K562 (cell line): ENCODE measurements at places on chromosomes 6 and 20. TPM values are rescaled to one million over a fixed set of nuclear protein-coding genes. Genes with fewer than 3 reads are reported as not detected.
A peak's percentile ranks its signal among the peaks of the same experiment; 100 is the strongest.

The ACTL10 gene
- 0.11 TPM in 1 of 2 replicates, not detected in the other for total RNA-seq

The SMLR1 gene
- 0.07 TPM in 1 of 2 replicates, not detected in the other for total RNA-seq

The EPHA7 gene
- not detected in 2 replicates for total RNA-seq

The CST2 gene
- total RNA-seq = not detected in 2 replicates

The CLIC5 gene
- 0.04 and 0.31 TPM in 2 replicates for total RNA-seq

The FNDC1 gene
- total RNA-seq = not detected in 2 replicates

The OR12D3 gene
- total RNA-seq = not detected in 2 replicates

The RHAG gene
- 327 and 345 TPM in 2 replicates for total RNA-seq

DNA sequence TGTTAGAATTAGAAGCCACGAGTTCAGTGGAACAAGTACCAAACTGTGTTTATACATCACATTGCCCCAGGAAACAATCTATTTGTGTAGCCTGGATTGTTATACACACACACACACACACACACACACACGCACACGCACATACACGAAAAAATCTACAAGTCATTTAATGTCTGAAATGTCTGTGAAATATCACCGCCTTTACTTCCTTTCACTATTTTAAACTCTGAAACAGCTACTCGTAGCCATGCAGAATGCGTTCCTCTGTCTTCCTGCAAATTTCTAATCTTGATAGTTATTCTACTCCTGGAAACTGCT, 84.4 kb upstream of the SCAF8 start:
- H3K27me3 ChIP-seq = no peaks in the 10 kb centered on the region
- no peak overlapping the region for H3K4me3 ChIP-seq
- no peak for DNase-seq
- H3K27ac ChIP-seq = no peak overlapping the region
- peaks cover 5% of the 10 kb centered on the region; the same call in 1 of the 2 replicates for H3K4me1 ChIP-seq

- peaks cover 18% of the 10 kb centered on the region for H3K4me1 ChIP-seq
- no peak overlapping the region for H3K4me3 ChIP-seq
- H3K27me3 ChIP-seq = peaks cover 15% of the 10 kb centered on the region
- H3K27ac ChIP-seq = no peak overlapping the region
- H3K36me3 ChIP-seq = peaks cover 2% of the 10 kb centered on the region; the same call in 1 of the 3 replicates
These were observed 2.8 kb upstream of the FANCE start for GRCh38 chr6:35449287-35449881.

- H3K27ac ChIP-seq = no peak overlapping the region
- DNase-seq = no peak
- H3K4me3 ChIP-seq = peak overlapping the region; percentile 7; the same call in 1 of the 2 replicates
- peaks cover 2% of the 10 kb centered on the region; the same call in 1 of the 3 replicates for H3K36me3 ChIP-seq
These were observed 2.1 kb downstream of the TSPYL4 start for GRCh38 chr6:116251568-116252384.

DNA sequence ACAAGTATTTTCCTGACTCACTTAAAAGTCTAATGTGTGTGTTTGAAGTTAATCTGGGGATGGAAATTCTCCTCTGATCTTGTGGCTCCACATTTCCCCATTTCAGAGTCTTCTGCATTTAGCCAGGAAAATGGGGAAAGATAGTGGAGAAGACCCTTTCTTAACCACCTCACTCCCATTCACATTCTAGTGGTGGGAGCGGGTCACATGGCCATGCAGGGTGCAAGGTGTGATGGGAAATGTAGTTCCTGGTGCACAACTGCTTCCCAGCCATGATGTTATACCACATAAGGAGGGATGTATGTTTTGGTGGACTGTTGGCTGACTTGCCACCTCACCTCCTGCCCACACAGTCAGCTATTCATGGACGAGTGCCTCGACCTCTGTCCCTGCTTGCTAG, 61.8 kb downstream of the BANF2 start:
- no peak overlapping the region for H3K27ac ChIP-seq
- H3K4me3 ChIP-seq = no peak overlapping the region
- H3K36me3 ChIP-seq = no peaks in the 10 kb centered on the region
- H3K27me3 ChIP-seq = peaks cover 25% of the 10 kb centered on the region

DNA sequence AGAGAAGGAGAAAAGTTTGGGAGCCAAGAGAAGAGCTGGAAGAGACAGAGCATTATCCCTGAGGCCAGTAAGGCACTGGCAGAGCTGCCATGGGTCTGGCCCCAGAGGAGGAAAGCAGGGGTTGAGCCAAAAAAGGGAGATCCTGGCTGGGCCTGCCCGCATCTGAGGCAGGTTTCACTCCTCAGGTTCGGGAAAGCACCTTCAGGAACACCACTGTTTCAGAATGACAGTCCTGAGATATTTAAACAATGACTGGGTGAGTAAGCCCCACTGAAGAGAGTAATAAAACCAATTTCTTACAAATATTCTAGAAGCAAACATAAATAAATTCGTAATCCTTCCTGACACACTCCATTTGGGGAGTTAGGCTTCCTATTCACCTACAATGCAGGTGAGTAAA, 152.2 kb downstream of the BACH2 start:
- H3K4me3 ChIP-seq = no peak overlapping the region
- H3K4me1 ChIP-seq = no peaks in the 10 kb centered on the region
- DNase-seq = no peak
- H3K27me3 ChIP-seq = no peaks in the 10 kb centered on the region; the same call in 2 of the 3 replicates

GRCh38 chr6:159110013-159110412, 59.2 kb upstream of the FNDC1 start:
- no peak overlapping the region for H3K27ac ChIP-seq
- H3K36me3 ChIP-seq = no peaks in the 10 kb centered on the region
- H3K4me3 ChIP-seq = no peak overlapping the region
- DNase-seq = peak; percentile 49
- H3K4me1 ChIP-seq = peaks cover 6% of the 10 kb centered on the region; the same call in 1 of the 2 replicates

DNA sequence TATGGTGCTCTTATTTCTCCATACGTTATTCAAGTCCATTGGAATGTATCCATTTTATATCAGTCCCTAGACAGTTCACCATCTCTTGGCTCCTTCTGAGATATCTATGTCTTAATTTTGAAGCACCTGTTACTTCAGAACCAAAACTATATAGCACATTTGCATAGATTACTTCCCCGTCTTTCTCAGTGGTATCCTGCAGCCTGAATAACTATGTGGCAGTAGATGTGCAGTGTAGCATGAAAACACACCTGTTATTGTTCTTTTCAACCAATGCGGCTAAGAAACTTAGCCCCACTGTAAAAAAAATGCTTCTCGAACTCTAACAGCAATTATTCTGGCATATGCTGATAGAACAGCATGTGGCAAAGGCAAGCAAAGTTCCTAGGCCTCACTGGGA, 1184.4 kb upstream of the ADGRB3 start:
- no peaks in the 10 kb centered on the region for H3K36me3 ChIP-seq
- no peak overlapping the region for H3K27ac ChIP-seq
- H3K4me1 ChIP-seq = no peaks in the 10 kb centered on the region
- no peak overlapping the region for H3K4me3 ChIP-seq
- no peaks in the 10 kb centered on the region for H3K27me3 ChIP-seq

DNA sequence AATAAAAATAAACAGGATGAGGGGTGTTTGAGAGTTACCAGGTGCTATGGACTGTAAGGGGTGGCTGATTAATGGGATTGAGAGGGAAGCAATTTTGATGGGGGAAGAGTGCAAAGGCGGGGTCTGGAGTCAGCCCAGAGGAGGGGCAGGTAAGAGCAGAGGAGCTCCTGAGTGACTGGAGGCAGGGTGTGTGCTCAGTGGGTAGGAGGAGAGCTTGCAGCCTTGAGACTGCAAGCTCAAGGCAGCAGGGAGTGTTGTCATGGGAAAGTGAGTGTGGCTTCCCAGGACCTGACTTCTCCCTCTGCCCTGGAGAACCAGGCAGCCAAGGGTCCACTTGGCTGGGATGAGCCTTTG, 54.2 kb downstream of the RAB44 start:
- no peak overlapping the region for H3K4me3 ChIP-seq
- H3K4me1 ChIP-seq = no peaks in the 10 kb centered on the region
- no peaks in the 10 kb centered on the region for H3K36me3 ChIP-seq
- no peak for DNase-seq
- H3K27me3 ChIP-seq = peaks cover 20% of the 10 kb centered on the region; the same call in 1 of the 2 replicates

DNA sequence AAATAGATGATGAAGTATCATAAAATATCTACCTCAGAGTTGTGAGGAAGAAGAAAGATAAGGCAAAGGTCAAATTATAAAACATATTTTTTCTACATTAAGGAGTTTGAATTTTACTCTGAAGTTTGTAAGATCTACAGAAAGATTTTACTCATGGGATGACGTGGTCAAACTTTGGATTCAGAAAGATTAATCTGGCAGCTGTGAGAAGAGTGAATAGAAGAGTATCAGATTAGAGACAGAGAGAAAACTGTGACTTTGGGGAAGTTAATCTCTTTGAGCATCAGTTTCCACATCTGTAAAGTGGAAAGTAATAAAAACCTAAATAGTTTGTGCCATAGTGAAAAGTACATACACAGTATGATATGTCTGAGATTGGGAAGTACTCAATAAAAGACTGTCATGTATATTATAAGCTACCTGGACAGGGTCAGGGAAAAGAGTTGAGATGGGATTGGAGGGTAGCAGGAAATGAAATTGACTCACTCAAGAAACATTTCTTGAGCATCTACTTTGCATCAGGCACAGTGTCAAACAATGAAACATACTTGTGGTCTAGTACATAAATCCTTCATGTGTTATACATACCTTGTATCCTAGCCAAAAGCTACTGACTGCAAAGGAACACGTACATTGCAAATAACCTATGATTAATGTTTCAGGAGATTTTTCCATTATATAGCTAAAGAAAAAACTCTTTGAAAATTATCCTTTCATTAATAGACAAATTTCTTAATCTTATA, 222.1 kb downstream of the TMEM200A start:
- no peaks in the 10 kb centered on the region for H3K4me1 ChIP-seq
- DNase-seq = no peak

GRCh38 chr6:20688710-20689500, 154.6 kb downstream of the CDKAL1 start:
- no peaks in the 10 kb centered on the region for H3K36me3 ChIP-seq
- peak overlapping the region; percentile 29; the same call in 1 of the 3 replicates for H3K27ac ChIP-seq
- peak; percentile 25 for DNase-seq
- H3K4me1 ChIP-seq = peaks cover 9% of the 10 kb centered on the region; the same call in 2 of the 3 replicates

DNA sequence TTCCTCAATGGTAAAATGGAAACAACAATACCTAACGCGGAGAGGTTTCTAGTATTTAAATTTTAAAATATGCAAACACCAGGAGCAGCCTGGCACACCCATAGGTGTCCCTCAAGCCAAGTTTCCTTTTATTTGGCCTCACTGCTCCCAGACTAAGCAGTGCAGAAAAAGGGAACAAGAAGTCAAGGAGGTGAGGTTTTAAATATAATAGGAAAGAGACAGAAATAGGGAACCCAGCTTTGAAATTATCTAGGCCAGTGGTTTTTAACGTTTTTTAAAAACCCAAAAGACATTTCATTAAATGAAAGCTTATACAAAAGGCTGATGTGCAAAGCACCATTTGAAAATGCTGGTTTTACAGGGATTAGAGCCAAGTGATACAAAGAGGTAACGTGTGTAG, 109.6 kb downstream of the SLC22A3 start:
- no peak overlapping the region for H3K27ac ChIP-seq
- no peak for DNase-seq
- peaks cover 6% of the 10 kb centered on the region; the same call in 2 of the 3 replicates for H3K27me3 ChIP-seq
- H3K4me3 ChIP-seq = no peak overlapping the region
- H3K4me1 ChIP-seq = no peaks in the 10 kb centered on the region

GRCh38 chr6:33428224-33428965, 8.5 kb downstream of the SYNGAP1 start:
- peak overlapping the region; percentile 49 for H3K4me3 ChIP-seq
- H3K27me3 ChIP-seq = no peaks in the 10 kb centered on the region
- H3K27ac ChIP-seq = peak overlapping the region; percentile 77
- peaks cover 63% of the 10 kb centered on the region for H3K4me1 ChIP-seq

GRCh38 chr6:44061375-44062104, 65.7 kb downstream of the MRPL14 start:
- no peaks in the 10 kb centered on the region for H3K27me3 ChIP-seq
- DNase-seq = no peak
- no peak overlapping the region for H3K4me3 ChIP-seq
- H3K36me3 ChIP-seq = no peaks in the 10 kb centered on the region; the same call in 2 of the 3 replicates

GRCh38 chr20:56860413-56860812, 231.3 kb downstream of the TFAP2C start:
- peaks cover 29% of the 10 kb centered on the region for H3K27me3 ChIP-seq
- no peak overlapping the region for H3K4me3 ChIP-seq
- DNase-seq = no peak
- H3K27ac ChIP-seq = no peak overlapping the region
- no peaks in the 10 kb centered on the region for H3K36me3 ChIP-seq

GRCh38 chr6:72206606-72207005, 320.3 kb downstream of the RIMS1 start:
- no peak for DNase-seq
- no peaks in the 10 kb centered on the region for H3K36me3 ChIP-seq
- no peak overlapping the region for H3K4me3 ChIP-seq
- H3K27me3 ChIP-seq = no peaks in the 10 kb centered on the region
- no peaks in the 10 kb centered on the region for H3K4me1 ChIP-seq

GRCh38 chr6:22133357-22133756, 163.5 kb downstream of the PRL start:
- no peak overlapping the region for H3K27ac ChIP-seq
- H3K4me1 ChIP-seq = no peaks in the 10 kb centered on the region

DNA sequence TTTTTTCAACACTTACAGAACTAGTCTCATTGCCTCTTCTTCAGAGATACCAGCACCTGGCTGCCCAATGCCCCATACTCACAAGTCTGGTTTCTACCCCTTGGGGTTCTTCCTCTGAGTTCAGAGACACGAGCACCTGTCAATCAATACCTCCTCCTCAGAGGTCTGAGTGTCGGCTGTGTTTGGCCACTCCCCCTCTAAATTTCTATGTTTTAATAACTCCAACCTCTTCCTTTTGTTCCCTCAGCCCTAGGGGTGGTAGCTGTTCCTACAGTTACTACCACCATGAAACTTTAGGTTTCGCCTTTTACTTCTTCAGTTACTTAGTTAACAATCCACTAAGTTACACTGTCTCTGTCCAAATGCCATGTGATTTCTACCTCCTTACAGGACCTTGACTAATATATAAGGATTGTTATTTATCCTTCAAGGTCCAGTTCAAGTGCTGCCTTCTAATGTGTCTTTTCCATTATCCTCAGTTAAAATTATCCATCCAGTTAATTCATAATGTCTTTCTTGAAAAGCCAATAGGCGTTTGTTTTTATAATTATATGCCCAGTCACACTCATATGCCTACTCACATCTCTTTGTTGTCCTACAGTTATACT, 14.6 kb upstream of the PHF20 start:
- H3K4me3 ChIP-seq = no peak overlapping the region
- no peaks in the 10 kb centered on the region for H3K27me3 ChIP-seq
- DNase-seq = peak; percentile 18
- H3K27ac ChIP-seq = no peak overlapping the region
- H3K36me3 ChIP-seq = no peaks in the 10 kb centered on the region
